ENCODE measurements at places on chromosomes 5 and 9.

DNA sequence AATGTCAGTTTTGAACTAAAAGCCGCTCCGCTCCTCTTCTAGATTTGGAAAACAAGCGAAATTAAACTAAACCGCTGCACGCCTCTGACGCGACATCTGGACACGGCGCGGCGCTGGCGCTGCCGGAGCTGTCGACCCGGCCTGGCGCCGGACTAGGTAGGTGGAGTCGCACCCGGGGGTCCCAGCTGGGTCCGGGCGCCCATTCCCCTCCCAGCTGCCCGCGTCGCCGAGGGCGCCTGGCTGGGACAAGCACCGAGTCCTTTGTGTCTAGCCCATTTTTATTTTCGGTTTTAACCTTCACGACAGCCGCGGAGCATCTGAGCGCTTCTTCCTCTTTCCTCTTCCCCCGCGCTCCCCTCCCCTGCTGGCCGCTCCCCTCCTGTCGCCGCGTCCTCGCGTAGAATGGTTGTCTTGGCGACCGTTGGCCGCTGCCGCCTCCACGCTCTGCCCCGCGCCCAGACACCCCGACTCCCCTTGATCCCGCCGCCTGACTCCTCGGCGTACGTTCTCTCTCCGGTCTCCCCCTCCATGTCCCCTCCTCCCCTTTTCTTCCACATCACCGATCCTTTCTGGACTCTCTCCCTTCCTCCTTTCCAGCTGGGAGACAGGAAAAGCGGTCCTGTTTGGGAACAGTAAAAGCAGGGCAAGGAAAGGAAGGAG lies 545 bp downstream of the CDKN2B-AS1 start:
- no peak for DNase-seq

GRCh38 chr9:600006-600405 lies 241.5 kb upstream of the DMRT1 start:
- no peak for DNase-seq

- DNase-seq = no peak
Measured at GRCh38 chr5:152511531-152512132, 106.6 kb upstream of the NMUR2 start.

GRCh38 chr5:42655982-42656650 lies 100.5 kb upstream of the CCDC152 start:
- no peak for DNase-seq

DNA sequence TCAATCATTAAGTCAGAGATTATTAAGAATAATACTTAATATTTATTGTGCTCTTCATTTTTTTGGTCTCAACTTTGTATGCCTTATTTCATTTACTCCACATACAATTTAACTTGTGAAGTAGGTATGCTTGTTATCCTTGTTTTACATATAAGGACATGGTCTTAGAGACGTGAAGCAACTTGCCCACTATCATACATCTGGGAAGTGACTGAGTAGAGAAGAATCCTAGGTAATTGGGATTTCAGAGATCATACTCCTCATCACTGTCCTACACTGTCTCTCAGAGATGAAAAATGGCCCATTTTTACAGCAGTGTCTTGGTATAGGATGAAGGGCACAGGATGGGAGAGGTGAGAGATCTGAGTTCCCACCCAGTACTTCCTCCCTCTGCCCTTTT lies 23.3 kb downstream of the DMRT2 start:
- DNase-seq = no peak

GRCh38 chr5:79845448-79846197 lies 145.4 kb downstream of the MTX3 start:
- peak; percentile 53 for DNase-seq

DNA sequence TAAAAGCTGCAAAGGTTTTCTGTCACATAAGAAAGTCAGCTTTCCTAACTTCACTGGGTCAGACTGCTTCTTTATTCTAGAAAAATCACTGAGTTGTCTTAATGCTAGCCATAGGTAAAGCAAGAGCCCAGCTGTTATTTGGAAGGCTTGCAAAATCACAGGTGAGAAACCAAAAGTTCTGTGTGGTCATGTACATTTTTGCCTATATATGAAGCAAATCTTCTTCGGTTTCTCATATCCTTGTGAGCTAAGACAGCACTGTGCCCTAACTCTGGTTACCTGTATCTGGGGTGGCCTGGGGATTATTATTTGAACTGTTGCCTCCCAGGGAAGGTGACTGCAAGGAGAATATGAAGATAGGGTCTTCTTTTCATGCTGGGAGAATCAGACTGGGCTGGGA lies 444.9 kb upstream of the CLINT1 start:
- no peak for DNase-seq

DNA sequence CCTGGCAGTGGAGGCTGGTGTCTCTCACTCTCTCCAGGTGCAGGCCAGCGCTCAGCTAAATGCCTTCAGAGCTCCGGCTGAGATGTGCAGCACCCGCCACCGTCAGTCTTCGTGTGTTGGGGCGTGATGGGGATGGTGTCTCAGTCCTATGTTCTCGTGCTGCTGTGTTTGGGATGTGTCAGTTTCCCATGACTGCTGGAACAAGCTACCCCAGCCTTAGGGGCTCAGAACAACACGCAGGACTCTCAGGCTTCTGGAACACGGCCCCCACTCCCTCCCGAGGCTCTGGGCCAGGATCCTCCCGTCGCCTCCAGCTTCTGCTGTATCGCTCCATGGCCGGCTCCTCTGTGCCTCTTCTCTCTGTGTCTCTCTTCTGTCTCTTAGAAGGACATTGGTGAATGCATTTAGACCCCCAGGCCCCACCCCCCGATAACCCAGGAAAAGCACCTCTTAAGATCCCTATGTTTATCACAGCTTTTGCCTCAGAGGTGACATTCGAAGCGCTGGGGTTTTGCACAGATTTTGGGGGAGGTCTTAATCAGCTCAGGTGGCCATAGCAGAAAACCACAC lies 9.6 kb upstream of the CEP72 start:
- no peak for DNase-seq

GRCh38 chr9:137685741-137686420 lies 67.1 kb downstream of the EHMT1 start:
- DNase-seq = peak; percentile 49

GRCh38 chr5:30001826-30002225 lies 1191.7 kb upstream of the CDH6 start:
- DNase-seq = no peak

DNA sequence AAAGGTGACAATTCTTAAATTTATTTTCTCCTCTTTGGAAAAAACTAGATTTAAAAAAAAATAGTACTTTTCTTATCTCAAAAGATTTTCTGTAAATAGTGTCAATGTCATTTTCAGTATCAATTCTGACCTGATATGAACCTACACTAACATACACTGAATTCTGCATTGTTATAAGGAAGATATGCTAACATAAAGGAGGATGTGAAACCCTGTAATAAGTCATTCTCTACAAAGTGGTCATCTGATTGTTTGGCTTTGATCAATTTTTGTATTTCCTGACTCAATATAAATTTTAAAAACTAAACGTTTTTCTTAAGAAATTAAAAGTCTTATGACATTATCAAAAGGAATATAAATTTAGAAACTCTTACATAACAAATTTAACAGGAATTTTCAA lies 233.6 kb upstream of the EDIL3 start:
- no peak for DNase-seq

- no peak for DNase-seq
Measured at GRCh38 chr5:122400938-122401337, 88.9 kb downstream of the SNCAIP start.

- no peak for DNase-seq
Measured at GRCh38 chr5:86686046-86686445, 68.3 kb downstream of the COX7C start.

DNA sequence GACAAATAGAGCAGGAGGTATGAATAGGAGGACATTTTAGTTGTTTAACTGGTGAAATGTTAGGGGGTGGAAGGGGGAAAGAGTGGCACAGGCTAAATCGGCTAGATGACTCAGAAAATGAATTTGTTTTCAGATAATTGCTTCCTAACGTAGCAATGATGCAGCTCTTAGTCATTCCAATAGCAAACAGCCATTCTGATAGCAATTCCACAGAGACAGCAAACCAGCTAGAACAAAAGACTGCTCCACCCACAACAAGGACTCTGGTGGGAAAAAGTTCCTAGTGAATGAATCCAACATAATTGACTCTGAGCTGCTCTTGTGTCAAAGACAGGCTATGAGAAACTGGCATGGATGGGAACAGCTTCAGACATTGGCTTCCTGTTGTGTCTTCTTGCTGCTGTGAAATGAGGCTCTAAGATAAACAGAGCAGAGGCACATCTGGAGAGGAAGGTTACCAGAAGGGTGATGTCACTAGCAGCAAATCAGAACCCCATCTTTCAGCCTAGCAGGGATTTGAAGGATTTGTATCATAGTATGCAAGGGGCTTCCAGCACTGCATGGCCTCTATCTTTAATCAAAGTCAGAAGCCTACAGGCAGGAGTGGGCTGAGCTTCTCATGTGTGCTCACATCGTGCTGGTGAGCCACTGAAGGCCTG lies 28.1 kb upstream of the F2RL1 start:
- DNase-seq = peak; percentile 94

DNA sequence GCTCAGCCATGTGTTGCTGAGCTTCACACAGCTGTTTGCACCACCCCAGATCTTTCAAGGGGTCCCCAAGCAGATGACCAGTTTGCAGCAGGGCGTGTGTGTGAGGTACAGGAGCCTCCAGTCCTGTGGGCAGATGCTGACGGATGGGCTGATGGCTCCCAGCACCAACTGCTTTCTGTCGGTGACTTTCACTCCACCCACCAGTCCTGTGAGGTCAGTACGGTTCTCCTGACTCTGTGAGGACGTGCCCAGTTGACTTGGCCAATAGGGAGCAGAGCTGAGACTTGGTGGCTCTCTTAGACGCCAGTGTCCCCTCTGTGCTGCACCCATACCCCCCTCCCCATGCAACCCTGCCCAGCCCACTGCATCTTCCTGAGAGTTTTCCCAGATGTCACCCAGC lies 19.7 kb downstream of the COL5A1 start:
- no peak for DNase-seq

- no peak for DNase-seq
Measured at GRCh38 chr5:140978260-140978659, 12.0 kb downstream of the PCDHAC2 start.

DNA sequence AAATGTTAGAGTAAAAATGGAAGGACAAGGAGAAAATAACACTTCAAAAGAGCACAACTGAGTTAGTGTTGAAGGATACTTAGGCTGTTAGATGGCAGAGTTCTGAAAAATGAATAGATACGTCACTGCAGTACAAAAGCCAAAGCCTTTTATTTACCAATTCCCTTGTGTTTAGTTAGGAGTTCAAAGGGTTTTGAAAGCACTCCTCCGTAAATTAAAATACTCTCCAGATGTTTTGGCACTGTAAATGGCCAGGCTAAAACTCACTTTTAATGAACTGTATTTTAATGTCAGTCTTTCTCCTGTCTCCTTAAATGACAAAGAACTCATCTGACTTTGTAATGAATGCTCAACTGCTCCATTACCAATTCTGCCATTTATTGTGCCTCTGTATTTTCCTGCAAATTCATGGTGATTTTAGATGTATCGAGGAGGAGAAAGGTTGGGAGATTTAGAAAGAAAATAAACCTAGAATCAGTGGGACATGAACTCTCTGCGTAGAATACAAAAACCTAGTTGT lies 1727.2 kb downstream of the MAT2B start:
- DNase-seq = no peak

DNA sequence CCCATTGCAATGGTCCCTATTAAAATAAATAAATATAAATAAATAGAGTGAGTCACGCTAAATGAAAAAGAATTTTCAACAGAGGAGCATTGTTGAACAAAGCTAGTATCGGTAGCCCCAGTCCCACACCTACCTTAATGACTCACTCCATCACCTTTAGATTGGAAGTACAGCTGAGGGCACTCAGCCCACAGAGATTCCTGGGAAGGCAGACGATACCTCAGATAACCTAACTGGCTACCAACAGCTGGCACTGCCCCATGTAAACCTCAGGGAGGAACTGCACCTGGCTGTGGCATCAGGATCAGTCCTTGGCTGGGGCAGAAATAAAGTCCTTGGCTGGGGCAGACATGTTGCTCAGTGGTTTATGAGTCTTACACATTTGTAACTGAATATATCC lies 49.3 kb downstream of the SPRY4 start:
- DNase-seq = no peak

GRCh38 chr9:36174731-36175130 lies 5.5 kb downstream of the CCIN start:
- DNase-seq = no peak

DNA sequence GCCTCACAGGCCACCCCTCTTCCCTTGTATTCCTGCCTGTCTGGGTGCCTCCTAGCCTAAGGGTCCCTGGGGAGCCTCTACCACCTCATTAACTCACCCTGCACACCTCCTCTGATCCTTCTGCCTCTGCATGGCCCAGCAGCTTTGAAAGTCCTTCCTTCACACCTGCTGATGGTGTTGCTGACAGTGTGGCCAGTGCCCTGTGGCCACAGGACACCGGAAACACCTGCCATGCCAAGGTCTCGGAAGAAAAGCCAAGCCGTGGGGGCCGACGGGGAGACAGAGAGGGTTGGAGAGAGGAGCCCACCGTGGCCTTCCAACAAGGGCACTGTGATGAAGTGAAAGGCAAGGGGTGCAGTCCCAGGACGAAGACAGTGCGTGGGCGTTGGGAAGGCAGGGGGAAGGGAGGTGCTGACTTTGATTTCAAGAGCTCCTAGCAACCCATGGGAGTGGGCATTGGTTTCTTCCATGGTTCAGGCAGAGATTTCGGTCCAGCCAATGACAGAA lies 4.1 kb downstream of the BTNL9 start:
- no peak for DNase-seq

DNA sequence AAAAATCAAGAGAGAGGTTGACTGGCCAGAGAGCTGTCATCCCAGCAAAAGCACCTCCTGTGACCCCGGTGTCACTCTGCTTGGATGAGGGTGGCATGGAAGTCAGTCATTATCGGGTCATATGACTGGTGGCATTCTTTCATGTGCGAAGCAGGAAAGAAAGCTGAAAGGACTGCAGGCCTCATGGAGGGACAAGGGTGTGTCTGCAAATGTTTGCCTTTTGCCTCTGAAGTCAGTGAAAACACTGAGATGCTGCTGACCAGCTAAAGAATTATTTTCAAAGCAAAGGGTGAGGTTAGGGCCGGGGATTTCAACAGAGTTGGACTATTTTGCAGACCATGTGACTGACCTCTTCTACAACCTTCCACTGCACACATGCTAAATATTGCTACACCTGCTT lies 298.3 kb downstream of the CSNK1G3 start:
- no peak for DNase-seq

DNA sequence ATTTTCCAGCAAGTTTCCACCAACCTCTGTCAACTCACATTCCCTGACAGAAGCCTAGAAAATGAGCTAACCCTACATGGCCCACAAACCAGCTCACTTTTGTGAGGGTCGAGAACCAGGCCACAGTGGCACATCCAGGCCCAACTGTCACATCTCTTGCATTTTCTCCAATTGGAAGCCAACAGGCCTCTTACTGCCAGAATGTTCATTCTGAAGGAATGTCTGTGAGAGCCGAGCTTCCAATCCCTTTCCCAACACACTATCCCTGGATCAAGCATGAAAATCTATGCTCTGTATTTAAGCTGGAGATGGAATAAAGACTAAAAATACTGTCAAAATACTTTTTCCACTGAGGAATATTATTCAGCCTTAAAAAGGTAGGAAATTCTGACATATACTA lies 20.0 kb downstream of the MARCHF3 start:
- no peak for DNase-seq

Measured in AG04450 (cell line).